ENCODE measurements at places on chromosomes 7 and 10.

GRCh38 chr7:43136064-43136463, 23.6 kb downstream of the HECW1 start:
- DNase-seq: no peak

DNA sequence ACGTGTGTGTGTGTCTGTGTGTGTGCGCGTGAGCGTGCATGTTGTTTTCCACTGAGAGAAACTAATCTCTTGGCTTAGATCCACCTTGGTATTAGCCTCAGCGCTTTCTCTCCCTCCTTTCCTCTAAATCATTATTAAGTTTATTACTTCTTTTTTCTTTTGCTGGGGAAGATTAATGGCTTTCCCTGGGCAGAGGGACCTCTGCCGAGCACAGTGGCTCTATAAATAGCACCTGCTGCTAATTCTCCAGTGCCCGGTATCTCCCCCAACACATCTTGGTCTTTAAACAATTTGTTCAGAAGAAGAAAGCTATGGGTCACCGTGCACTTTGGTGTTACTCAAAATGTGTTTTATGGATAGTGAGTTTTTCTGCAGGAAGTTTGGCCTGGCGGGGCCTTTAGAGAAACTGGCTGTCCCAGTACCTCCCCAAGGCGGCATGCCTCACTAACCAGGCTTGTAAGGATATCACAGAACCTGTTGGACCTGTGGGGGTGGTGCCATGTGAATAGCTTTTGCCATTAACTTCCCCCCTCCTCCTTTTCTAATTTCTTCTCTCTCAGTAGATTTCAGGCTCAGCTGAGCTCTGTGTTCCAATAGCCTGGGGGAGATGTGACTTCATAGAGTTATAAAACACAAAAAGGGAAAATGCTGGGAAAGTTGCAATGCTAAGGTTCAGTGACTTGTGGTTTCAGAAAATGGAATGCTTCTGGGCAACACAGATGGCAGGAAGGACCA, 70.1 kb upstream of the RAB11FIP2 start:
- DNase-seq: peak; percentile 16

DNA sequence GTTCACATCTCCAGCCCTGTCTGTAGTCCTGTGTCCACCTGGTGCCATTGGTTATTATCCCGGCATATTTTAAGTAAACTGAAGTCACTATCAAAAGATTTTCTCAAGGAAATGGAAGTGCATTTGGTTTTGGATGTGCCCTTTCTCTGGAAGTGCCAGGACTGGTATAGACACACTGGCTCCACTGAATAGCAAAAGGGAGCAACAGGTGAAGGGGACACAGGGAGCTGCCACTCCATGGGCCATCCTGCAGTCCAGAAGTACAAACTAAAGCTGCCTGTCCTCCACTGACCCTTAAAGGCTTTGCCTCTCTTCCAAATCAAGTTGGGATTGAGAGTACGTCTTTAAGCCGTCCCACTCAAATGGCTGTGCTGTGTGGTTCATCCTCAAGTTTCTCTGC, 62.7 kb downstream of the NOC3L start:
- DNase-seq: no peak

GRCh38 chr10:62766386-62766785, 38.1 kb upstream of the ADO start:
- no peak for DNase-seq

DNA sequence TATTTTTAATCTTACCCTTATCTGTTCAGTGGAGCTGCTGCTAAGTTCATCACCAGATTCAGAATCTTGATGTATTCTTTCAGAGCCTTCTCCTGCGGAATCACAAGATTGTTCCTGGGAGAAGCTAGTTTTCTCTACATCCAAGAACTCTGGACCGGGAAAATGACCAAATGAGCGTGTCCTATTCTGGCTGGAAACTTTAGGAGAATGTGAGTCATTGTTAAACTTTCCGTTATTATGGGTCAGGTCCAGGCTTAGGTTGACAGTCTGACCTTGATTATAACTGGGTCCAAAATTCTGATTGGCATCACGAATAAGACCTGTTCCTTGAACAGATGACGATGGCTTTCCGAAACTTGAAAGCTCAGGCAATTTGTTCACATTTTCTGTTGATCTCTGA, 20.5 kb downstream of the ARHGAP12 start:
- no peak for DNase-seq

DNA sequence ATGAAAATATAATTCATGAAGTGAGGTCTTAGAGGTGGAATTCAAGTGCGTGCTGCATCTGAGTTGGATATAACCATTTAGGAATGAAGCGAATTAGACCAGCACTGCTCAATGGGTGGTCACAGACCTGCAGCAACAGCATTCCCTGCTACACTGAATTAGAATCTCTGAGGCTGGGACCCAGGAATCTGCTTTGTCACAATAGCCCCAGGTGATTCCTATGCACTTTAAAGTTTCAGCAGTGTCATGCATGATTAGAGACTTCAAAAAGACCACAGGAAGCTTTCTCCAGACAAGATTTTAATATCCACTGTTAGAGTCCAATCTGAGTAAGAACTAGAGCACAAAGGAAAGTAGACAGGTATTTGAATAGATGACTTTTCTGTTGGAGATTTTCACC, 352.8 kb upstream of the VSTM2A start:
- DNase-seq: no peak

- DNase-seq: no peak
Measured at GRCh38 chr7:143248761-143249354, 14.4 kb upstream of the GSTK1 start.

DNA sequence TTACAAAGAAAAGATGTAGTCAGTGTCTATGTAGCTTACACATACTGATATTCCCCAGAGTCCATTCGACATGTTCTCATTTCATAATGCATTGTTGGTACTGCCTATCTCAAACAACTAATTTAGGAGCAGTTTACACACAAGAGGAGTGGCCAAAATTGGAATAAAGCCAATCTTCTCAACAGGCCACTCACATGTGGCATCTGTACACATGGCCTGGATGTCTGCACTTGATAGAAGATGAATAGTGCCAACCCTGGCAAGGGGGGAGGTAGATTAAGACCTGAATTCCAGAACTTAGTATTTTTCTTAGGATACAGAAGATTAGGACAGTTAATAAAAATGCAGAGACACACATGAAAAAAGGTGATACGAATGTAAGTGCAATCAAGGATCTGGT, 125.3 kb upstream of the STARD3NL start:
- DNase-seq: no peak

- no peak for DNase-seq
Measured at GRCh38 chr7:133623721-133624120, 370.8 kb downstream of the EXOC4 start.

- DNase-seq: no peak
Measured at GRCh38 chr10:116147147-116147905, 125.7 kb downstream of the GFRA1 start.

DNA sequence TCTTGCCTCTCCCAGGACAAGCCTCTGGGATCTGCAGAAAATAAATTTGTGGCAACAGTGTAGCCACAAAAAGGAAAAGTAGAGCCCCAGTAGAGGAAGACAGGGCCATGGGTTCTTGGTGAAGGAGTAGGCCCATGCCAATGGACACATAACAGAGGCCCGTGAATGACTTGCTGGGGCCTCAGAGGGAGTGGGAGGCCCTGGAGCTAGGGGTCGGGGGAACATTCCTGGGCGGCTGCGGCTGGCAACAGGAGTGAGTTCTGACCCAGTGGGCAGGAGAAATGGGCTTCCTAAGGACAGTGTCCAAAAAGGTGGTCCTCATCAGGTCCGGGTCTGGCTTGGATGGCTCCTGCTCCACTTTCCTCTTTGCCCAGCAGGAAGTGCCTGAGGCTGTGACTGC, 260.0 kb downstream of the CCSER2 start:
- DNase-seq: no peak

- no peak for DNase-seq
Measured at GRCh38 chr10:129509835-129510234, 42.8 kb downstream of the MGMT start.

GRCh38 chr10:129655679-129656031, 188.6 kb downstream of the MGMT start:
- DNase-seq: no peak

GRCh38 chr7:1541431-1542162, 11.1 kb downstream of the MAFK start:
- no peak for DNase-seq

DNA sequence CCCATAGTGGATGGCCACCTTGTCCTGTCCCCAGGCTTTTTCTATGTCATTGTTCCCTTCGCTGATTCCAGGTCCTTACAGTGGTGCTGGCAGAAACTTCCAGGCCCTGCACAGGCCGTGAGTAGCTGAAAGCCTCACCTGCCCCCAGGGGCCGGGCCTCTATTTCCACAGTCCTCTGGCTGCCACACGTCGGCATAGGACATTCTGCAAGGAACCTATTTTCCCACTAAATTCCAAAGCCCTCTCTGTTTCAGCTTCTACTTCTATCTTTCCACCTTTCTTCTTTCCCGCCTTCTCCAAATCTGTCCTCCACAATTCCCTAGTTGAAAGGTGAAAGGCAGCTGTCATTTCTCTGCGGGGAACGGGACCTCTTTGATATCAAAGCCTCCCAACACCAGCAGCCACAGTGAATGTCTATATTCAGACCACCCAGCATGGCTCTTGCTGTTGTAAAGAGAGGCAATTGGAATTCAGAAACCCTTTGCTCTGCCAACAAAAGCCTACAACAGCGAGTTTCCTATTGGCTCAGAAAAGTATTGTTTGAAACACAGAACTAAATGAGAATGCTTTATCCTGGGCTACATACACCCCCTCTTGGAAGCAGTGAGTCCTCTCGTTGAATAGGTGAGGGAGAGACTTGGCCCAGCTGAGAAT, 607.7 kb downstream of the GALNT17 start:
- no peak for DNase-seq

GRCh38 chr10:19683356-19683755, 132.9 kb upstream of the PLXDC2 start:
- DNase-seq: no peak

DNA sequence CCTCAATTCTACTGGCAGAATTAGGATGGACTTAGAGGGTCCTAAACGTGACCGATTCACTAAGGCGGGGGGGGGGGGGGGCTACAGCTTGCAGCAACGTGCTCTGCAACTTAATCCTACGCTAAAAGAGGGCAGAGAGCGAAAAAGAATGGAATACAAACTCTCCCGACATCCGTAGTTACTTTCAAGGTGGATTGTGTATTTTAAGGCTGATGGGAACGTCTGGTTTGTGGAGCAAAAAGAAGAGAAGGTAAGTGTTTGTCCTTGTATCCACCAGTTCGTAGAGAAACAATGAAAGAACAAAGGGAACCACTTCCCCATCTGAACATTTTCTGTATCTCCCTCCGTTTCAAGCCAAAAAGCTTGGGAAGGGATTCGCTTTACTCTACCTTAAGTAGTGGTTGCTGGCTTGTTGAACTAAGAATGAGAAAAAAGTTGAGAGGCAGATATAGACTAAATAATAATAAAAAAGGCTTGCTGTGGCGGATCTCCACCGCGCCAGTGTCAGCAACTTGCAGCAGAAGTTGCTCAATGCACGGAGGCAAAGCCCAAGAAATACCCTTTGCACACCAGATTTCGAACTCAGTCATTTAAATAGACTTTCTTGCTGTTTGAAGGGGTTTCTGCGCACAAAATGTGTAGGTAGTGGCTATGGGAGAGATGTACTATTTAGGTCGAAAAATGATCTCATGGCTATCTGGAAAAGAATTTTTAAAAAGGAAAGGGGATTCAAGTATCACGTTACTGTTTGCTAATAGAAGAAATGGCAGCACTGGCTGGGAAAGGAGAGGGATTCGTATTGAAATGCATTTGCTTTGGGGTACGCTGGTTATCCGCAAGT, 736 bp downstream of the SKIDA1 start:
- DNase-seq: peak; percentile 54
